ENCODE measurements at places on chromosomes 12 and 14. TPM values are rescaled to one million over a fixed set of nuclear protein-coding genes. Genes with fewer than 3 reads are reported as not detected.

Gene ITGA7
- total RNA-seq = 0.95 TPM

Gene LTB4R2
- 3.1 TPM for total RNA-seq

Gene KANSL2
- 22.2 TPM for total RNA-seq

Gene OR4E2
- total RNA-seq = not detected

Gene AP1G2
- total RNA-seq = 2.1 TPM

Gene KLRC2
- total RNA-seq = not detected

Gene ACTR10
- total RNA-seq = 89.0 TPM

Gene ASCL1
- not detected for total RNA-seq

- DNase-seq = peak; percentile 89
Observed at GRCh38 chr12:93526786-93527428, 45.6 kb upstream of the SOCS2 start.

- DNase-seq = no peak
Observed at GRCh38 chr14:50856660-50857059, 15.2 kb upstream of the ABHD12B start.

DNA sequence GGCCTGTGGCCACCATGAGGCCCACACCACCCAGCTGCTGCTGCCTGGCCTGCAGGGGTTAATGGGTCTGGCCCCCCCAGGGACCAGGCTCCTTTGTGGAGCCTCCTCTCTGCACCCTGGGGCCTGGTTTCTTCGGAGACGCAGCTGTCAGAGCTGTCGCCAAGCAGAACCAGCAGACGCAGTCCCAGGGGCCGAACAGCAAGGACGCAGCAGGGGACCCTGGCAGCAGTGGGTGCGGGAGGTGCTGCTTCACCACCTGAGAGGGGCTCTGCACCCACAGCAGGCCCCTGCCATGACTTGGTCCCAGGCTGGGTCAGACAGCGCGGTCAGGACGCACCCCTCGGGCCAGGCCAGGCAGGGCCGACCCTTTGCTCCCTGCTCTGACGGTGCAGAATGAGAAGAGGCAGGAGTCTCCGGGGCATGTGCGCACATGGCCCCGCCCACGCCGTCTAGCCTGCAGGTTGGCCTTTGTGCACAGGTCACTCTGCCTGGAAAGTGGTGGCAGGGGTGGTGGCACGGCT is 30.5 kb downstream of the JAG2 start:
- no peak for DNase-seq

DNA sequence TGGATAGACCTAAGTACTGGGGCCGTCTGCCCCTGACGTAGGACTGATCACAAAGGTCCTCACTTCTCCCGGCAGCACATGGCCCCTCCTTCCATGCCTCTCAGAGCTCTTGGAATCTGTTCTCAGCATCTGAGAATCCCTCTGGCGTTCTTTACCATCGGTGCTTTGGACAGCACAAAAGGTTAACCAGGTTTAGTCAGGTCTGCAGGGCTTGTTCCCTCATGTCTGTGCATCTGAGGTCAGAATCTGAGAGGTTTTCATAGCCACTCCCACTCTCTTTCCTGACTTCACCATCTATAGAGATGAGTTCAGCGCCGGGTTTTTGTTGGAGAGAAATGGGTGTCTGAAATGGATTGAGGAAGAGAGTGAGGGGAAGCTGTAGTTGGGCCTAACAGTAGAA is 130.0 kb upstream of the ARHGAP5 start:
- no peak for DNase-seq

- no peak for DNase-seq
Observed at GRCh38 chr12:114186241-114187002, 219.5 kb downstream of the TBX5 start.

GRCh38 chr12:69354556-69355187 is 4.9 kb upstream of the YEATS4 start:
- no peak for DNase-seq

GRCh38 chr12:90653040-90653439 is 301.9 kb downstream of the CCER1 start:
- DNase-seq = no peak

DNA sequence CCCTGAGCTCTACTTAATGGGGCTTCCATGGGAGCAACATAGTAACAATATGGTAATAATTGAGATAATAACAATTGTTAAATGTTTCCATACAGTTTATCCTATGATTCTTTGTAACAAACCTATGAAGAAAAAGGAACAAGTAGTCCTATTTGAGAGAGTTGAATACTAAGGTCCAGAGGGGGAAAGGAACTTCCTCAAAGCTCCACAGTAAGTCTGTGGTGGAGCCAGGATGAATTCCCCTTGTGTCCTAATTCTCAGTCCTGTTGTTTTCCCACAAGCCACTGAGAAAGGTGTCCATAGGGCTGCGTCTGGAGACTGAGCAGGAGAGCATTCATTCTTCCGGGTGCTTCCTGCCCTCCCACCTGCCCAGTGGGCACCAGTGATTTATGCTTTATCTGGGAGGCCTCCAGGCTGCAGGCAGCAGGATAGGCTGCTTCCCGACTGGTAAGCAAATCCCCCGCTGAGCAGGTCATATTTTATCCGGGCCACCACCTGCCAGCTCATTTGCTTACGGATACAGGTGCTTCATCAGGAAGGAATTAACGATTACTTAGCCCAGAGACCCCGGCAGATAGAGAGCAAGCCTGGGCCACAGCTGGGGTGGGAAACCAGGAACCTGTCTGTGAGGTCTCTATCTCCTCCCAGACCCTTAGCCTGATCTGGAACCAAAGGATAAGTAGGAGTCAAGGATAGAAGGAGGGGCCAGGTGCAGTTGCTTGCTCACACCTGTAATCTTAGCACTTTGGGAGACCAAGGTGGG is 33.9 kb upstream of the FAM222A start:
- DNase-seq = no peak

- DNase-seq = peak; percentile 78
Observed at GRCh38 chr12:64451687-64452558, at the start of gene TBK1. Gene TBK1, plus strand, starts transcription at chr12:64452120. Its CDS starts 3,751 bp downstream, at chr12:64455871.

- peak; percentile 46 for DNase-seq
Observed at GRCh38 chr14:24958271-24958670, 91.7 kb downstream of the STXBP6 start.

DNA sequence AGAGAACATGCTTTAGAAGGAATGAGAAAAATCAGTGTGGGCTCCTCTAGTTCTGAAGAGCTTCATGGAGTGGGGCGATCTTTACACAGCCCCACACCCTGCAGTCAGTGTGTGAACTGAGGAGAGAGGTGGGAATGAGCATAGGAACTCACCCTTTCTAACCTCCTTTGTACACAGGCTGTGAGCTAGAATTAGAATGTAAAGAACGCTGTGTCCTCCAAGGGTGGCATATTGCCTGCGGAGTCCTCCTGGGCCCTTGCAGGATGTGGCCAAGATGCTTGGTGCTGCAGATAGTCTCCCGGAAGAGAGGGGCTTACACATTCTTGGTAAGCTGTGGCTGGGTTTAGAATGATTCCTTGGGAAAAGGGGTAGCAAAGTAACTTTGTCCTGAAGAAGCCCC is 43.9 kb downstream of the NINJ2 start:
- no peak for DNase-seq

DNA sequence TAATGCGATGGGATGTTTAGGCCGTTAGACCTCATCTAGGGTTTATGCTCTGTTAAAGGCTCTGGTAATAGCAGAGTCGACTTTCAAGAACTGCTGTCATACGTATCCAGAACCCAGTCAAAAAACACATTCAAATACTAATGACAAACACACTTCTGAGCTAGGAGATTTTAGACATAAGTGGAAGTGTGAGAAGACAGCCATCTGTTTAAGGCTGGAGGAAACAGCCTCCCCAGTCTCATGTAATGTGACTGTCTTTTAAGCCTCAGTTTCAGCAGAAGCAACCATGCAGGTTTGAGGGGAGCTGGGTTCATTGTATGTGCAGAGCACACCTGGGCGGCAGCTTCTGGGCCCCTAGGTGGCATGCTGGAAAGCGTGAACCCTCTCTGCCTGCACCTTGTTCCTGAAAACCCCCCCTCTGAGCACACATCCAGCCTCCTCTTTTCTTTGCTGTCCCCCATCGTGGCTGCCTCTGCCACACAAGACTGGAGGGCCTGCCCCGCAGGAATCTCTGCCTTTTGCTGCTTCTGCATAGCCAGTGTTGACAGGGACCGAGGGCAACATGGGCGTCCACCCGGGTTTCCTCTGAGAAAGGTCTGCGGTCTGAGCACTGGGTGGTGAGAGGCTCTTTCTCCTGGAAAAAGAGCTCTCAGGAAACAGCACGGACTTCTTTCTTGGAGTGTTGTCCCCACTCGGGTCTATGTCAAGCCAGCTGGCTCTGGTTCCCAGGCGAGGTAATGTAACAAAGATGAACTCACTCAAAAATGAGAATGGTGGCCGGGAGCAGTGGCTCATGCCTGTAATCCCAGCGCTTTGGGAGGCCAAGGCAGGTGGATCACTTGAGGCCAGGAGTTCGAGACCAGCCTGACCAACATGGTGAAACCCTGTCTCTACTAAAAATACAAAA is 11.6 kb downstream of the WNT5B start:
- DNase-seq = no peak
